ENCODE measurements at places on chromosomes 3 and 15.

- H3K4me1 ChIP-seq = peaks cover 3% of the 10 kb centered on the region
- no peaks in the 10 kb centered on the region for H3K27me3 ChIP-seq
- H3K36me3 ChIP-seq = no peaks in the 10 kb centered on the region
- H3K27ac ChIP-seq = no peak overlapping the region
Measured at GRCh38 chr15:80485370-80486164, 81.4 kb downstream of the ARNT2 start.

GRCh38 chr15:92797168-92798052 lies 102.7 kb upstream of the CHD2 start:
- no peaks in the 10 kb centered on the region for H3K36me3 ChIP-seq
- H3K4me1 ChIP-seq = peaks cover 7% of the 10 kb centered on the region
- DNase-seq = peak; percentile 96

- H3K27ac ChIP-seq = no peak overlapping the region
- H3K4me3 ChIP-seq = no peak overlapping the region
- DNase-seq = no peak
- no peaks in the 10 kb centered on the region for H3K27me3 ChIP-seq
- H3K36me3 ChIP-seq = peaks cover 3% of the 10 kb centered on the region
- peaks cover 8% of the 10 kb centered on the region for H3K4me1 ChIP-seq
Measured at GRCh38 chr15:74788683-74789151, 6.8 kb downstream of the CSK start.

GRCh38 chr3:189238071-189238470 lies 66.3 kb downstream of the TPRG1 start:
- no peaks in the 10 kb centered on the region for H3K36me3 ChIP-seq
- peak; percentile 82 for DNase-seq
- H3K4me1 ChIP-seq = no peaks in the 10 kb centered on the region
- H3K27ac ChIP-seq = no peak overlapping the region
- no peaks in the 10 kb centered on the region for H3K27me3 ChIP-seq

GRCh38 chr3:41200669-41201021 lies 1.3 kb downstream of the CTNNB1 start:
- H3K4me3 ChIP-seq = peak overlapping the region; percentile 97
- peaks cover 6% of the 10 kb centered on the region for H3K4me1 ChIP-seq
- H3K36me3 ChIP-seq = peaks cover 3% of the 10 kb centered on the region
- H3K27me3 ChIP-seq = no peaks in the 10 kb centered on the region

- no peak overlapping the region for H3K4me3 ChIP-seq
- no peaks in the 10 kb centered on the region for H3K4me1 ChIP-seq
- no peaks in the 10 kb centered on the region for H3K36me3 ChIP-seq
- no peak for DNase-seq
- H3K27ac ChIP-seq = no peak overlapping the region
Measured at GRCh38 chr3:148269816-148270215, 427.9 kb upstream of the AGTR1 start.

DNA sequence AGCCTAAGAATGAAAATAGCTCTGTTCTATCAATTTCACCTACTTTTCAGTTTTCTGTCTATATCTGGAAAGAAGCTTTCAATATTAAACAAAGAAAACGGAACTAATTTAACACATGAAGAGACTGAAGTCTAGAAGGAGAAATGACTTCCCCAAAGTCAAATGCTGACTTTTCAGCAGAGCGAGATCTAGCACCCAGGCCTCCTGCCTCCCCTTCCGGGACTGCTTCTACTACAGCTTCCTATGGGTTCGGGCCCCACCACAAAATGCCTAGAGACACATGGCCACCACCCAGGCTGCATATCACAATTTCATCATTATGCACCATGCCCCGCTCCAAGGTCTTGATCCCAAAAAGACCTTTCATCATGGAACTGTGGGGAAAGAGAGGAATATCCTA lies 104.5 kb downstream of the SST start:
- H3K27me3 ChIP-seq = no peaks in the 10 kb centered on the region
- H3K4me3 ChIP-seq = no peak overlapping the region
- no peaks in the 10 kb centered on the region for H3K36me3 ChIP-seq
- H3K4me1 ChIP-seq = peaks cover 10% of the 10 kb centered on the region
- DNase-seq = no peak

Measured in trophoblast cell (in vitro differentiated cells and primary cell).